ENCODE measurements at places on chromosomes 13 and 19.

DNA sequence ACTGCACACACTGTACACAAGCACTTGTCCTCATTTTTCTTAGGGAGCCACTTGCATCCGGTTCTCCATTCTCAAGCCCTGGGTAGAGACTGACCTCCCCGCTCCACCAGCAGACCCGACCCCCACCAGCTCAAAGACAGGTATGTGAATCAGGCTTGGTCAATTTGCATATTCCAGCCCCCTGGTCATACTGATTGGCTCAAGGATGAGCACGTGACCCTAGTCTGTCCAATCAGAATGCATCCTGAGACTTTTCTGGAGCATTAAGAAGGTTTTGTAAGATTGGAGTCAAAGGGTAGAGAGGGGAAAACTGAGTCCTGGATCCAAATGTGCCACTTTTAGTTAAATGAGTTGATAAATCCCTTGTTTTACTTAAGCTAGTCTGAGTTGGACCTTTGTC, 34.1 kb downstream of the NOTCH3 start:
- DNase-seq, result no peak

DNA sequence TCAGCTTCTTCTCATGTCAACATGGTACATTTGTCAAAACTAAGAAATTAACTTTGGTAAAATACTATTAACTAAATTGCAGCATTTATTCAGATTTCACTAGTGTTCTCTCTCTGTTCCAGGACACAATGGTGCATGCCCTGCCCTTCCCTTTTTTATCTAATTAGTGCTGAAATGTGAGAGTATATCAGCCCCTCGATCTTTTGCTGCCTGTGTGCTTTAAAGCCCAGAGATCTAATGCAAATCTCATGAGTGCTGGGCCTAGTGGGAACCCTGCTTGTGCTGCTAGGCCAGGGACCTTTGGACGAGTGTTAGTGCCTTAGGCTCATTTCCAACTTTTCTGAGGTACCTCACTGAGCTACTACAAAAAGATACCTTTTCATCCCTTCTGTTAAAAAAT, 221.1 kb upstream of the EDNRB start:
- DNase-seq, result no peak

- DNase-seq, result no peak
Observed at GRCh38 chr13:31224963-31225559, 25.3 kb downstream of the B3GLCT start.

- DNase-seq, result peak; percentile 50
Observed at GRCh38 chr13:52744842-52745375, 5.3 kb upstream of the CNMD start.

GRCh38 chr19:15369594-15369891, 10.0 kb downstream of the AKAP8 start:
- DNase-seq, result no peak

DNA sequence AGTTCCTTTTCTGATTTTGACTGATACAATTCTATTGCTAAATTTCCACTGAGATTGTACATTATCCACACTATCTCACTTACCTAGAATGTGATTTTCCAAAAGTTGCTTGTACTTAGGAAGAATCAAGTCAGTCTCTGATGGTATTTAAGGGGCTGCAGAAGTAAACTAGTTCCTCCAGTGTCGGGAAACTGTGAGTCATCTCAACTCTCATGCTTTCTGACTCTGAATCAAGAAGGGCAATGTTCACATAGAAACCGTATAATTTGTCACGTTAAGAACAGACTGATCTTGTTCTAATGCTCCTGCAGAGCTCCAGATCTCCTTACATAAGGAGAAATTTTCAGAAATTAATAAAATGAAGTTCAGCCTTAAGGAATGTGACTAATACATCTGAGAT, 369.3 kb downstream of the KLF5 start:
- no peak for DNase-seq

DNA sequence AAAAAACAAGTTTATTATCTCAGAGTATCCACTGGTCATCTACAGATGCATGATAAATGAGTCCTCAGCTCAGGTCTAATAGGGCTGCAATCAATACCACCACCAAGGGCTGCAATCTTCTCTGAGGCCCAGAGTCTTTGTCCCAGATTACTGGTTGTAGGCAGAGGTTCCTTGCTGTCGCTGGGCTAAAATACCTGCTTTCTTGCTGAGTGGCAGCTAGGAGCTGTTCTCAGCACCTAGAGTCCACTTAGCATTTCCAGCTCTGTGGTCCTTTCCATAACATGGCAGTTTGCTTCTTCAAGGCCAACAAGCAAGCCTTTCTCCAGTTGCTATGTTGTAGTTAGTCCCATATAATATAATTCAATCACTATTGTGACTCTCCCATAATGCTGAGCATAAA, 351.3 kb downstream of the SLITRK1 start:
- no peak for DNase-seq

GRCh38 chr13:58134012-58134411, 502.5 kb downstream of the PCDH17 start:
- no peak for DNase-seq

DNA sequence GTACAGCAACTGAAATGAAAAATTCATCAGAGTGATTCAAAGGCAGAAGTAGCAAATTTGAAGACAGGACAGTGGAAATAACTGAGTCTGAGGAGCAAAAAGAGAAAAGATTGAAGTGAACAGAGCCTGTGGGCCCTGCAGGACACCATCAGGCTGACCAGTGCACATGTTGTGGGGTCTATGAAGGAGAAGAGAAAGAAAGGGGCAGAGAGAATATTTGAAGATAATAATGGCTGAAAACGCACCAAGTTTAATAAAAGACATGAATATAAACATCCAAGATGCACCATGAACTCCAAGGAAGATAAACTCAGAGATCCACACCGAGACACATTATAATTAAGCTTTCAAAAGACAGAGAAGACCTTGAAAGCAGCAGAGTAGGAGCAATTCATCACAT, 15.4 kb downstream of the ATP4B start:
- no peak for DNase-seq

DNA sequence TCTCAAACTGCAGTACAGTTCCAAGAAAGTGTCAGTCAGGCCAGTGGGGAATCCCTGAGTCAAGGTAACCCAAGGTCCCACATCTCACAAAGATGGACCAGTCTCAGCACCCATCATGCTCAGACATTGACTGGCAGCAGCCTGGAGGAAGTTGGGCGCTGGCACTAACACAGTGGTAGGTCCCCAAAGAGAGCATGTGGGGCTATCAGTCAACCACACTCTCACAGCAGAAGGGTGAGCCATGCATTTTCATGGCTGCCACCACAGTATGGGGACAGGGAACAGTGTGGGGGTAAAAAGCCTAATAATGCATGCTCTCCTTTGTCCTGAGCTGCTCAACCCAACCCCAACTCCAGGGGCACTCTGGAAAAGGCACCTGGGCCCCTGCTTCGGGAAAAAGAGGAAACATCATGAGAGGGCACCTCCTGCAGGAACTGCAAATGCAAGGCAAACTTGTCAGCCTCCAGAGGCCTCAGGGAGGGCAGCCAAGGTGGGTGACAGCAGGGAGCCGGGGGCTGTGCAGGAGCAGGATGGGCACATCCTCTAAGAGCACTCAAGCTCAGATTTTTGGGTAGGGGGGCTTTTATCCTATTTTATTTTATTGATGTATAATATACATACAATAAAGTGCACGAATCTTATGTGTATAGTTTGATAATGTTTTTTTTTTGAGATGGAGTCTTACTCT, 9.5 kb upstream of the PLEKHF1 start:
- no peak for DNase-seq

- DNase-seq, result no peak
Observed at GRCh38 chr13:38328699-38329098, 21.0 kb upstream of the UFM1 start.

- peak; percentile 100 for DNase-seq
Observed at GRCh38 chr19:2269244-2270156, 12.5 kb downstream of the PEAK3 start.

GRCh38 chr19:38710928-38711725, 33.1 kb downstream of the CAPN12 start:
- DNase-seq, result no peak

DNA sequence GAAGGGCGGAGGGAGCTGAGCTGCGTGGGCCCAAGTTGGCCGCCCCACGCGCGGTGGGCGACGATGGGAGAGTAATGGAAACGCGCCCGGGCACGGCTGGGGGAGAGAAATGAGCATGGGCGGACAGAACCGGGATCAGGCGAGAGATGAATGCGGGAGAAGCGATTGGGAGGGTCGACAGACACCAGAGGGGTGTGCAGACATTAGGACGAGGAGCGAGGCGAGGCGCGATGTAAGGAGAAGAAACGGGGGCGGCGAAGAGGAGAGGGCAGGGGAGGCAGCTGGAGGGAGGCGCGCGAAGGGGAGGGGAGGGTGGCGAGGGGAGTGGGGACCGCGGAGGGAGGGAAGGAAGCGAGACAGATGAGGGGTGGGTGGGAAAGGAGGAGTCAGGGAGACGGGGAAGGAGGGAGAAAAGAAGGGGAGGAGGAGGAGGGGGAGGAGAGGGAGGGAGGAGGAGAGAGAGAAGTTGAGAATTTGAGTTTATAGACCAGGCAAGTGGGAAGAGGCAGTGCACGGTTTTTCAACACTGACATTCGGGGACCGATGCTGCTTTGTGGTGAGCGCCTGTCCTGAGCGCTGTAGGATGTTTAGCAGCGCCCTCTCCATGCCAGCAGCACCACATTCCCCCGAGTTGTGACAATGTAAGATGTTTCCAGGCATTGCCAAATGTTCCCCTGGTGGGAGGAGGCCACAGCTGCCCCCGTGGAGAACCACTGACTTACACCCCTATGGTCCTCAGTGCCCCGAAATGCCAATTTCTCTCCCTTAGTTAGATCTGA, at the start of gene SHISA7:
TSS of gene SHISA7 (minus strand) at position 256 of the 779 bp plus-strand sequence. CDS start 437 bp downstream, outside the sequence.
- no peak for DNase-seq

DNA sequence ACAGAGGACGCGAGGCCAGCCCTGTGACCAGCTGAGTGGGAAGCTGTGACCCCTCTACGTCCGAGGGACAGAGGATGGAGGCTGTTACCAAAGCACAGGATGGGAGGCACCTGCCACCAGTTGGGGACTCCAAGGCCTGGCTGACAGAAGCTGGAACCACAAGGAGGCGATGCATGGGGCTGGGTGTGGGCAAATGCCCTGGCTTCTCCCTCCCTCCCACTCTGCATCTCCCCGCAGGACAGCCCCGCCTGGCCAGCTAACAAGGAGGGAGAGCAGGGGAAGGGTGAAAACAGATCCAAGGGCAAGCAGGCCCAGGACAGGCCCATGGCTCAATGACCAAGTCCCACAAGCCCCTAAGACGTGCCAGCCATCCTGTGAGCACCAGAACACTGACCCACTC, 28.6 kb downstream of the AKT2 start:
- no peak for DNase-seq

DNA sequence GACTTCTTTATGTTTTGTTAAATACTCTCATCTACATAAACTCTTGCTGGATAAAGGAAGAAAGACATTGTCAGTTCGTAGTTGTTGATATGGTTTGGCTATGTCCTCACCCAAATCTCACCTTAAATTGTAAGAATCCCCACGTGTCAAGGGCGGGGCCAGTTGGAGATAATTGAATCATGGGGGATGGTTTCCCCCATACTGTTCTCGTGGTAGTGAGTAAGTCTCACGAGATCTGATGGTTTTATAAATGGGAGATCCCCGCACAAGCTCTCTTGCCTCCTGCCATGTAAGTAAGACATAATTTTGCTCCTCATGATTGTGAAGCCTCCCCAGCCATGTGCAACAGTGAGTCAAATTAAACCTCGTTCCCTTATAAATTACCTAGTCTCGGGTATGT, 3.6 kb downstream of the ADGRE1 start:
- DNase-seq, result no peak
